ENCODE measurements at places on chromosomes 16 and 17. TPM values are rescaled to one million over a fixed set of nuclear protein-coding genes. Genes with fewer than 3 reads are reported as not detected.

DNA sequence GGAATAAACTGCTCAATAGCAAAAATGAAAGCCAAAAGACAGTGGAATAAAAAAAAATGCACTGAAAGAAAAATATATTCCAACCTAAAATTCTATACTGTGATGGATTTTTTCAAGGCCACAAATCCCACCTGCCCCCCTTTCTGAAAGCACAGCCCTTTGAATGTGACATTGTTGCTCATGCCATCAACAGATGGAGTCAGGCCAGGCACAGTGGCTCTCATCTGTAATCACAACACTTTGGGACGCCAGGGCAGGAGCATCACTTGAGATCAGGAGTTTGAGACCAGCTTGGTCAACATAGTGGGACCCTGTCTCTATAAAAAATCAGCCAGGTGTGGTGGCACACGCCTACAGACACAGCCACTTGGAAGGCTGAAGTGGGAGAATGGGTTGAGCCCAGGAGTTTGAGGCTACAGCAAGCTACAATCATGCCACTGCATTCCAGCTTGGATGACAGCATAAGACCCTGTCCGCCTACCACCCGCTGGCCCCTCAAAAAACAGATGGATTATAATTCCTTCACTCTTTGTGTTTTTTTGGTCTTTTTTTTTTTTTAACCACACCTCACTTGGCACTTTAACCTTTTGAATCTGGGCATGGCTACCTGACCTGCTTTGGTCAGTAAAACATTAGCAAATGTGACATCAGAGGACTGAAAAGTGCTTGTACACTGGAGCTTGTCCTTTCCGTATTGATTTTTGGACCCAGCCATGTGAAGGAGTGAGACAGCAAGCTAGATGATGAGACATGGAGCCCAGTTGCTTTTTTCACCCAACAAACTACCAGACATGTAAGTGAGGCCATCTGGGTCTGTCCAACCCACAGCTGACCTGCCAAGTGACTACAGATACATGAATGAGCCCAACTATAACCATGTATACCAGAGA lies 36.3 kb downstream of the GLG1 start:
- DNase-seq, result no peak

DNA sequence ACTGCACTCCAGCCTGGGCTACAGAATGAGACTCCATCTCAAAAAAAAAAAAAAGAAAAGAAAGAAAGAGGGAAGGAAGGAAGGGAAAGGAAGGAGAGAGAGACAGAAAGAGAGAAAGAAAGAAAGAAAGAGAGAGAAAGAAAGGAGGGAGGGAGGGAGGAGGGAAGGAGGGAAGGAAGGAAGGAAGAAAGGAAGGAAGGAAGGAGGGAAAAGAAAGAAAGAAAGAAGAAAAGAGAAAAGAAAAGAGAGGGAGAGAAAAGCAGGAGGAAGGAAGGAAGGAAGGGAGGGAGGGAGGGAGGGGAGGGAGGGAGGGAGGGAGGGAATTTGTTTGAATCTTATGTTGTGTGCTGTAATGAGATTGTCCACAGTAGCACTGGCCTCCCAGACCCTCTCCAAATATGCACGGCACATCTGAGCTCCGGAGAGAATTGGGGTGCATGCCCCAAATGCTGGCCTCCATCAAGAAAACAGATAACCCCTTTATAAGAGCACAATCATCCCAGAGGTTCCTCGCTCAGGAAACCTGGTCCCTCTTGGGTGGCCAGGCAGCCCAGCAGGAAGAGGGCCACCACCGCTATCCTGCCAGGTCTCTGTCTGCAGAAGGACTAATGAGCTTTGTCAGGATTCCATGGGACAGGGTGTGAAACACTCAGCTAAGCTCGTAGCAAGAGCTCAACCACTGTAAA lies 8.8 kb upstream of the EIF1 start:
- DNase-seq, result no peak

- DNase-seq, result no peak
Measured at GRCh38 chr17:67696853-67697498, 20.8 kb upstream of the NOL11 start.

- DNase-seq, result peak; percentile 76
Measured at GRCh38 chr17:75749545-75750389, 15.2 kb downstream of the GALK1 start.

WNT9B gene
- total RNA-seq, result not detected

DNA sequence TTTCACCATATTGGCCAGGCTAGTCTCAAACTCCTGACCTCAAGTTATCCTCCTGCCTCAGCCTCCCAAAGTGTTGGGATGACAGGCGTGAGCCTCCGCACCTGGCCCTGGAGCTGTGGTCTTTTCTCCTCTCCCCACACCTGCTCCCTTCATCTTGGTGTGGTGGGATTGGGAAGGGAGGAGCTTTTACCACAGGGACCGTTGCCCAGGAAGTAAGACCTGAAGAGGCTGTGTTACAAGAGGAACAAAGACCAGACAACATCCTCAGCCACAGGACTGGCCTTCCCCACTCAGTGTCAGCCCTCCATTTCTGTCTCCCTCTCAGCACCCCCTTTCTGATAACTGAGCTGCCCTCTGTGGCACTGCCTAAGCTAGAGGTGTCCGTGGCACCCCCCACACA lies 9.4 kb upstream of the C17orf113 start:
- DNase-seq, result no peak

DNA sequence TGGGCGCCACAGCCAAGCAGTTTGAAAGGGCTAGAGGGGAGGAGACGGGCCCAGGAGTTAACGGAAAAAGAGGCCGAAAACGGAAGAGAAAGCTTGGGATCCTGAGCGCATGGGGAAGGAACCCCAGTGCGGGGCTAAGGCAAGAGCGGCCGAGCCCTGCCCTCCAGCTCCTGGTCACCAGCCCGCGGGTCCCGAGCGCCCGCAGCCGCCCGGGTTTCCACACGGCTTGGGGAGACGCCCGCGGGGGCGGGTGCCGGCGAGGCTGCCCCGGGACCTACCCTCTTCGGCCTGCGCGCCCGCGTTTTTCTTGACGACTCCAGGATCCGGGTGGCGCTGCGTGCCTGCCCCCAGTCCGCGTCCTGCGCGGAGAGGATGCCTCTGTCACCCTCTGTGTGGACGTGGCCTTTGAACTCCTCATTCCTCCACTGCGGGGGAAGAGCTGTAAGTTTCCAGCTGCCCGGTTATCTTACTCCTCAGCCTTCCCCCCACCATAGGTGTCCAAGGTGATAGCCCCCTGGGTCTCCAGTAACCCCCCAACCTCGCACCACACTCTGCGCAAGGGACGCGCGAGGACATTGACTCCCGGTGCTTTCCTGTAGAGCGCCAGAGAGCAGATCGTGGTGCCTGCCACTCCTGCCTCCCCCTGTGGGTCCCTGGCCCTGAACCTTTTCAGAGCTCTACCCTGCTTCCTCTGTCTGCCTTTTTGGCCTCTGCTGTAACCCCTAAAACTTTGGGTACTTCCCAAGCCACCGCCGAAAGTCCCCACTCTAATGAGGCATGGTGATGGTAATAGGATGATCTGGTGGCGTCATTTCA lies 1.7 kb upstream of the CDH11 start:
- no peak for DNase-seq

ARSG gene
- total RNA-seq, result 2.4 TPM

- no peak for DNase-seq
Measured at GRCh38 chr17:1136748-1137147, 43.0 kb downstream of the ABR start.

DNA sequence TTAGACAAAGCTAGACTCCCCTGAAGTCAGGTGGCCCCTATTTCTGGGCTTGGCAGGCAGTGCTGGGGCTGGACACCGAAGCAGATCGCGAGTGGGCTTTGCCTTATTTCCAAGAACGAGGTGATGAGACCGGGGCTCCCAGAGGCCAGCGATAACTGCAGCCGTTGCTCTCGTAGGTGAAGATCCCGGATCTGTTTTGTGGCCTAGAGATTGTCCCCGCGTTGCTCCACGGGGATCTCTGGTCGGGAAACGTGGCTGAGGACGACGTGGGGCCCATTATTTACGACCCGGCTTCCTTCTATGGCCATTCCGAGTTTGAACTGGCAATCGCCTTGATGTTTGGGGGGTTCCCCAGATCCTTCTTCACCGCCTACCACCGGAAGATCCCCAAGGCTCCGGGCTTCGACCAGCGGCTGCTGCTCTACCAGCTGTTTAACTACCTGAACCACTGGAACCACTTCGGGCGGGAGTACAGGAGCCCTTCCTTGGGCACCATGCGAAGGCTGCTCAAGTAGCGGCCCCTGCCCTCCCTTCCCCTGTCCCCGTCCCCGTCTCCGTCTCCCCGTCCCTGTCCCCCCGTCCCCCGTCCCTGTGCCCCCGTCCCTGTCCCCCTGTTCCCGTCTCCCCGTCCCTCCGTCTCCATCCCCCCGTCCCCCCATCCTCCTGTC lies 1.5 kb upstream of the TBCD start:
- no peak for DNase-seq
